ENCODE measurements at places on chromosomes 5 and 9.

DNA sequence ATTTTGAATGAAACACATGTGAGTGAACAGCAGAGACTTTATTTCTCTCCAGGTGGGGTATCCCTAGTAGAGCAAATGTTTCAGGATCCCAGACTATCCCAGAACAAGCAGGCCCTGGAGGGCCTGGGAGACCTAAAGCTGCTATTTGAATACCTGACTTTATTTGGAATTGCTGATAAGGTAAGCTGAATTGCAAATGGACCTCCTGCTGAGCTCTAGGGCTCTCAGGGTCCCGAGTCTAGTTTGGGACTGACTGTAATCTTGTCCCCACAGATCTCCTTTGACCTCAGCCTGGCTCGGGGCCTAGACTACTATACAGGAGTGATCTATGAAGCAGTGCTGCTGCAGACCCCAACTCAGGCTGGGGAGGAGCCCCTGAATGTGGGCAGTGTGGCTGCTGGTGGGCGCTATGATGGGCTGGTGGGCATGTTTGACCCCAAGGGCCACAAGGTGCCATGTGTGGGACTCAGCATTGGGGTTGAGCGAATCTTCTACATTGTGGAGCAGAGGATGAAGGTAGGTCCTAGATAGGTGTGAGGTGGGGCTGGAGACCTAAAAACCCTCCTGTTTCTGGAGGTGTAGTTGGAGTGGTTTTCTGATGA is 3.3 kb upstream of the ZMAT2 start:
- no peak for DNase-seq

DNA sequence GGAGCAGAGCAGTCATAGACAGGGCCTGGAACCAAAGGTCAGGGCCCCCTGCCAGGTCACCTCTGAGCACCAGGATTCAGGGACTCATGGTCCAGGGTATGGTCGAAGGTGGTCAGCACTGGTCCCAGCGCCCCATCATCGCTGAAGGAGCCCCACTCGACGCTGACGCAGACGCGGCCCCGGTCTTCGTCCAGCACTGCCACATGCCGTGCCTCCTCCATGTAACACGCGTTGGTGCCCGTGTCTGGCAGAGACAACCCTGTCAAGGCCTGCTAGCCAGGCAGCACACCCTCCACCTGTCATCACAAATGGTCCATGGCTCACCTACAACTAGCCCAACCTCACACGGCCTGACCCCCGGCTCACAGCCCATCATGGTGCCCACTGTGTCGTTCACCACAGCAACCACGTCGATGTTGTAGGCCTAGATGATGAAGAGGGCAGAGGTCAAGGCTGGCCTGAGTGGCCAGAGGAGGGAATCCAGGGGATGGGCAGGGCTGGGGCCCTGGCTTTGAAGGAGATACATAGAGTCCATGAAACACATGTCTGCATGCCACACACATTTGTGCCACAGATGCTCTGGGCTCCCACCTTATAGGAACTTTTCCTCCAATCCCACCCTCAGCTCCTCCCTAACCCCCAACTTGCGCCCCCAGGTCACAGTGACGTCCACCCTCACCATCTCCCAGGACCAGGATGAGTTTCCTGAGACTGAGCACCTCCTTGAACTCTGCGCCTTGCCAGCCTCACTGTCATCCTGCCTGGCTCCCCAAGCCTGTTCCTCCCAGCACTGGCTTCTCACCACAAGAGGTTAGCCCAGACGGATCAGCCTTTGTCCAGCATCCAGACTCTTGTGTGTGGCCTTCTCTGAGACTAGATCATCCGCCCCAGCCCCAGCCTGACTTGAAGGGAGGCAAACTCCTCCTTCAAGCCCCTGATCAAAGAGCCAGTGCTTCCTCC is 9.5 kb downstream of the HK3 start:
- DNase-seq = no peak

GRCh38 chr5:52007230-52007858 is 624.1 kb downstream of the ISL1 start:
- DNase-seq = peak; percentile 49

GRCh38 chr5:134328619-134329018 is 38.4 kb downstream of the CDKL3 start:
- DNase-seq = peak; percentile 2
